NCI-H510A treated with DMSO at 0.1 percent for 48 hours (cell line): ENCODE measurements at places on chromosomes 7 and 10.

- no peak for DNase-seq
These were observed 346.4 kb upstream of the SHH start for GRCh38 chr7:156158693-156159092.

- DNase-seq: peak; percentile 26
These were observed 134.6 kb upstream of the FGFR2 start for GRCh38 chr10:121732656-121733445.

DNA sequence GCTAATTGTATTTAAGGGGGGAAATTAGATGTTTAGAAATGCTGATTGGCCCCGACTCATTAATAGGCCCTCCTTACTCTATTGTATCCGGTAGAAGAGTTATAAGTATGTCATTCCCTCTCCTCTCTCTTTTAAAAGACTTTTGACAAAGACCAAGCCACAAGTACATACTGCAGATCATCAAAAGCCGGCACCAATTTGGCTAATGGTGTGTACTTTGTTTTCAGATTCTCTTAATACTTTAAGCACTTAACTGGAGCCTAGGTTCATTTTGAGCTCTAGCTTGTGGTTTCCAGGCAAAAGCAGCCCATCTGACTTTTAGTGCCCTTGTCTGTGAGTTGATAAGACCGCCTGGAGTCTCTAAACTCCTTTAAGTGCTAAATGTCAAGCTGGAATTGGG is 210.0 kb upstream of the LYZL1 start:
- no peak for DNase-seq

DNA sequence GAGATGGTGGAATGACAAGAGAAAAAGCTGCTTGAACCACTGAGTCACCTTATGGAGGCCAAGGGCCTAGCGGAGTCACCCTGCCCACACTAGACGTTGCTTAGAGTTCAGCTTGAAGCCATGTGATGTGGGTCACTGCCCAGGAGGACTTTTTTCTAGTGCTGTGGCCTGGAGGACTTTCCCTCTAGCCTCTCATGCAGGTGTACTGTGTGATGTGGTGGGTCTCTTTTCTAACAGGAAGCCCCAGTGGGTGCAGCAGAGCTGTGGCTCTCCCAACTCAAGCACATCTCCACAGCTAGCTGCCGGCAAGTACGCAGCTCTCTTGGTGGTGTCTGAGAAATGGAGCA is 13.6 kb downstream of the POR start:
- no peak for DNase-seq

- no peak for DNase-seq
These were observed 313.9 kb upstream of the ZNF32 start for GRCh38 chr10:43962346-43963191.

DNA sequence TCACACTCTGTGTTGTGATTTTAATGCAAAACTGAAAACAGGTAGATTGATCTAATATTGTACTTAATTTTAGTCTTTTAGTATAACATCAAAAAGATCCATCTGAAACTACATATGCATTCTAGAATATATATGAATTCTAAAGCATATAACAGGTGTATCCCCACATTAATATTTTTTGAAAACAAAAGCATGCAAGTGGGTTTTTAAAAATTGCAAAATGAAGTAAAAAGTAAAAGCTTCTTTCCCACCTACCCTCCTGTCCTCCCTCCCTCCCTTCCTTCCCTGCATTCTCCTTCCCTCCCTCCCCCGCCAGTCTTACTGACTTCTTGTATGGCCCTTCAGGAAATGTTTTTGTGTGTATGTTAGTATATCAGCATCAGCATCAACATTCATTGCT is 14.6 kb upstream of the STMP1 start:
- DNase-seq: no peak

DNA sequence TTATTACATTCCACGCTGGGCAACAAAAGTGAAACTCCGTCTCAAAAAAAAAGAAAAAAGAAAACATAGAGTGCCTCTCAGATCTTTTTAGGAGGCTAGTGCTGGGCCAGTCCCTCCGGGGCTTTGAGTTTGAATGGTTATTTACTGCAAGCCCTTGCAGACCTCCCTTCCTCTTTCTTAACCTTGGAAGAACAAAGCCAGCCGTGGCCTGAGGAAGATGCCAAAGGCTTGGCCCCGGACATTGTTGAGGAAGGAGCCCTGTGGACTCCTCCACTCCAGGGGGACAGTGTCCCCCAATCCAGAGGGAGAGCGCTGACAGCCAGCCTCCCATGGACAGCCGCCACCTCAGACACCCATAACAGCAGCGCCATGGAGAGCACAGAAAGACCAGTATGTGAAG is 5.0 kb downstream of the TSPAN33 start:
- DNase-seq: no peak

DNA sequence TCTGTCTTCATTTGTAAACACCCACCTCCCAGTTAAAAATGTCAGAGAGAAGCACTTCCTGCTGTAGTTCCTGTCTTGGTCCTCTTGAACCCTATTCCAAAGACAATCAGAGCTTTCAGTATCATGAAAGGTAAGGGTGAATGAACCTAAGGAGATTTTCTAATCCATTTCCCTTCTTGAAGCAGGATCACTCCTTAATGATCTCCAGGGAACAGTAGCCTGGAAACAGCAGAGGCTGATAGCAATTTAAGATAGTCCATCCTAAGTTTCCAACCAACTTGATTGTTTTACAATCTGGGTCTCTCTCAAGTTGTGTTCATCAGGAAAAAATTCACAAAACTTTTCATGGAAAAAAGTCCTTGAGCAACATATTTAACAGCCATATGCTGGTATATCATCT is 273.6 kb downstream of the NEBL start:
- no peak for DNase-seq

DNA sequence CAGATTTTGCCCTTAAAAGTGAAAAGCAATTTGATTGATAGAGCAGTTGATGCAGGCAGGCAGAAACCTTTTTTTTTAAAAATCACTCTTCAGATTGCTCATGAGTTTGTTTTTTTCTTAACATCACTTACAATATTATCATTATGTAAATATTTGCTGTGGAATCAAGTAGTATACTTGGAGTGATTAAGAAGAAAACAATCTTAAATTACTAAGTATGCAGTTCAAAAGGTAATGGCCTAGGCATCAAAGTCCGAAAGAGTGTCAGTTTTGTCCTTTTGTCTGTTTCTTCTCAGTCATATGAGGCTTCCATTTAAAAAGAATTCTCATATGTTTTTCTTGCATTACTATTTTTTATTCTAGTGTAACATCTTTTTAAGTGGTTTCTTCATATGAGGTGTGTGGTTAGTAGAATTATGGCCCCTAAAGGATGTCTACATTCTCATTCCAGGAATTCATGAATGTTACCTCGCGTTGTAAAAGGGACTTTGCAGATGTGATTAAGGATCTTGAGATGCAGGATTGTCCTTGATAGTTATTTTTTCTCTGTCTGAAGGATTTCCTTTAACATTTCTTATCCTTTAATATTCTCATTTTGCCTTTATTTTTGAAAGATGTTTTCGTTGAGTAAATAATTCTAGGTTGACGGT is 44.0 kb downstream of the BICC1 start:
- DNase-seq: no peak

- DNase-seq: no peak
These were observed 33.3 kb downstream of the CRHR2 start for GRCh38 chr7:30648744-30649540.

- no peak for DNase-seq
These were observed 11.2 kb upstream of the JAZF1 start for GRCh38 chr7:28191751-28192150.

DNA sequence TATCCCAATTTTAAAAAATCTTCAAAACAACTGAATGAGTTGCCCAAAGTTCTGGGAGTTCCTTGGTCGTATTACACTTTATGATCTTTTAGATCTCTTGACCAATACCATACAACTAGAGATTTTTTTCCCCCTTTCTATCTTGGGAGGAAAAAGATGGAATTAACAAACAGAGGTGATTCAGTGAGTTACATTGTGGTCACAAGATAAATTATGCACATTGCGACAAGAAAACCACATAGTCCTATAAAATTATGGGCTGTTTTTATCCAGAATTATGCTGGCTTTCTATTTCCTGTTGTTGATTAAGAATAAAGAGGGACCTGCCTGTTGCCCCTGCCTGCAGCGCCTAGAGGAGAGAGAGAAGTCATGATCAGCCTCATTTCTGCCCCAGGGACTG is 8.2 kb upstream of the SGPL1 start:
- no peak for DNase-seq

DNA sequence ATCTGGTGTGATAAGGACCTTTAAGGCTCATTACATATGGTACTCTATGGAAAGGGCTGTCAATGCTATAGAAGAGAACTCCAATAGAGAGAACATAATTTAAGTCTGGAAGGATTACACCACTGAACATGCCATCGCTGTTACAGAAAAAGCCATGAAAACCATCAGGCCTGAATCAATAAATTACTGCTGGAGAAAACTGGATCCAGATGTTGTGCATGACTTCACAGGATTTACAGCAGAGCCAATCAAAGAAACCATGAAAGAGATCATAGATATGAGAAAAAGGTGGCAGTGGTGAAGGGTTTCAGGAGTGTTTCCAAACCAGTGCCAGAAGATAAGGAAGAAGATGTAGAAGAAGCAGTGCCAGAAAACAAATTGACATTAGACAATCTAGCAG is 18.9 kb upstream of the GPR22 start:
- DNase-seq: no peak

- no peak for DNase-seq
These were observed 136.0 kb upstream of the WDR11 start for GRCh38 chr10:120715171-120715570.
